ENCODE measurements at places on chromosomes 6 and 20.

DNA sequence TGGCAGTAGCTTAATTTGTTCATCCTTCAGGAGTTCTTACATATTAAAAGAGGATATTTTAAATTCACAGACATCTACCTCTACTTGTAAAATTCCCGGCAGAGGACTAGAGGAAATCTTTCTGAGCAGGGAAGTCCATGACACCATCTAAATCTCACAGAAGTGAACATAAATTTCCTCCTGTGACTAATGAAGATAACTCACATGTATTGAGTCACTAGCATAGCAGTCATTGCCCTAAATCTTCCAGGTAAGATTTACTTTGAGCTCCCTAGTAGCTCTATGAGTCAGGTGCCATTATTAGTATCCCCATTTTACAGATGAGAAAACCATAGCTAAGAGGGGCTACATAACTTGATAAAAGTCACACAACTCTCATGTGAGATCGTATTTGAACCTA lies 1058.6 kb upstream of the FLRT3 start:
- DNase-seq: no peak

DNA sequence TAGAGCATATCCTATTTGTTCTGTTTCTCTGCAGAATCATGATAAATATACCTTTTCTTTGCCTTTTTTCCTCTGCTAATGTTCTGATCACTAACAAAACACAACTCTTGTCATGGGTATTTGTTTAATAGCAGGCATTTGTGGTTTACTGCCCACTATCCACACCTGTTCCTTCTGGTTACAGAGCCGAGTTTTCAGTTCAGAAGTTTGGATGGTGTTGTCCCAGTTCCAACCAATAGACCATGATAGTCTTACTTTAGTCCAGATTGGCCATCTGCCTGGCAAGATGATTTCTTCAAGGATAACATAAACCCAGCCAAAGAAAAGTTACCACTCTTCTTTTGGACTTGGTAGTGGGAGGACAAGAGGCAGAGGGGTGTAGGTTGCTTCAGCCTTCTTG lies 211.2 kb downstream of the TFAP2A start:
- DNase-seq: no peak

- DNase-seq: no peak
These were observed 1295.6 kb upstream of the CITED2 start for GRCh38 chr6:140670021-140670420.

DNA sequence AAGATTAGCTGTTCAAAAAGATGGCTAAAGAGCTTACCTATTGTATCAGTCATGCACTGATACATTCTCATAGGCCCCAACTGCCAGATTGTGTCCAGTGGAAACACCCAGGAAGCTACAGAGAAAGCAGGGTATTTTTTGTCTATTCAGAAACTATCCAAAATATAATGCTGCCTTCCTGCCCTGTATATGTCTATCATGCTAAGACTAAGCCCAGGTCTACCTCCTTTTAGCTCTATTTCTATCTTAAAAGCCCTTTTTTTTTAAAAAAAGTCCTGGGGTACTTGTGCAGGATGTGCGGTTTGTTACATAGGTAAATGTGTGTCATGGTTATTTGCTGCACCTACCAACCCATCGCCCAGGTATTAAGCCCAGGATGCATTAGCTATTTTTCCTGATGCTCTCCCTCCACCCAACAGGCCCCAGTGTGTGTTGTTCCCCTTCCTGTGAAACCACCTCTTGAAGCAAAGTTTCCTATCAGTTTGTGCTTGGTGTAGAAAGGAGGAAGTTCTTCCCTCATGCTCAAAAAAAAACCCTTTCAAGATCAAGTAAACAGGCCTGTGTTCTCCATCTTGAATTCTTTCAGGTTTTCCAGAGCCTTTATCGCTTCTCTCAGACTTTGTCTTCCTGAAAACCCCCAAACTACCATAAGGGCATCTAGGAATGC lies 514 bp downstream of the DEFB129 start:
- DNase-seq: no peak

DNA sequence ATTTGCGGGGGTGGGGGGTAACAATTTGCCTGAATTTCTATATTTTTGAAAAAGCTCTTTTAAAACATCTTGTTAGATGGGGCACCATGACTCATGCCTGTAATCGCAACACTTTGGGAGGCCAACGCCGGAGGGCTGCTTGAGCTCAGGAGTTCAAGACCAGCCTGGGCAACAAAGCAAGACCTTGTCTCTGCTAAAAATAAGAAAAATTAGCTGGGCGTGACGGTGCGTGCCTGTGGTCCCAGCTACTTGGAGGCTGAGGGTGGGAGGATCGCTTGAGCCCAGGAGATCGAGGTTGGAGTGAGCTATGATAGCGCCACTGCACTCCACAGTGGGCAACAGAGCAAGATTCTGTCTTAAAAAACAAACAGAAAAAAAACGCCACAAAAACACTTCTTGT lies 41.5 kb upstream of the TIAM2 start:
- DNase-seq: no peak

DNA sequence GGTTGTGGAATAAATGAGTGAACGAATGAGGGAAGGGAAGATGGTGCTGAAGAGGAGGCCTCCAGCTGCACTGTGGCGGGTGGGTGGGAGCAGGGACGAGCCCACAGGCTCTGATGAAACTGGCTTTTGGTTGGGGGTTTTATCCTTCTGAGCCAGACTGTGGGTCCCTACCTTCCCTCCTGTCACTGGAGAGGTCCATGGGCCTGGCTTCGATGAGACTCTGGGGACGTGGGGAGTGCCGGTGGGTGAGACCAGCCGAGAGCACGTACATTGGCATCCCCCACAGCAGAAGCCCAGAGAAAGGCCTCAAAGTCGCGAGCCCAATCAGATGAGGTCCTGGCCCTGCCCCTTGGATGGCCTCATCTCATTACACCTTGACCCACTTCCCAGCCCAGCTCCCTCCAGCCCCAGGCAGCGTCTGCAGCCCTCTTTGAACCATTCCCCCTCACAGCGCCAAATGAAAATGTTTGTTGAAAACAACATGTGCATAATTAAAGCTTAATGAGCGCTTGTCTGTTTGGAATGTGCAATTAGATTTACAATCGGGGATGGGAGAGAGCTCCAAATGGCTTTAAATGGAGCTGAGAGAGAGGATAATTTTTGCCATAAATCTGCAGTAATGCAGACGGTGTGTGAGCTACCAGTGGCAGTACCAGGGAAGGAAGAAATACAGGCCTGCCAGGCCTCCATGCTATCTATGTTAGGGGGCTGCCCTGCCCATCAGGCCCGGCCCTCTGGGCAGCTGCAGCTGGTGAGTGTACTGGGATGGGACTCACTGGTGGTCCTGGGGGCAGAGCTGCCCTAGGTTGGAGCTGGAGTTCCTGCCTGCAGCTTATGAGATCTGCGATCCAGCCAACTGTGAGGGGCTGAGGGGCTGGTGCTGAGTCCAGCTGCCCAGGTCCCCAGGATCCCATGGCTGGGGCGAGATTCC lies 47.2 kb downstream of the TOX2 start:
- no peak for DNase-seq

DNA sequence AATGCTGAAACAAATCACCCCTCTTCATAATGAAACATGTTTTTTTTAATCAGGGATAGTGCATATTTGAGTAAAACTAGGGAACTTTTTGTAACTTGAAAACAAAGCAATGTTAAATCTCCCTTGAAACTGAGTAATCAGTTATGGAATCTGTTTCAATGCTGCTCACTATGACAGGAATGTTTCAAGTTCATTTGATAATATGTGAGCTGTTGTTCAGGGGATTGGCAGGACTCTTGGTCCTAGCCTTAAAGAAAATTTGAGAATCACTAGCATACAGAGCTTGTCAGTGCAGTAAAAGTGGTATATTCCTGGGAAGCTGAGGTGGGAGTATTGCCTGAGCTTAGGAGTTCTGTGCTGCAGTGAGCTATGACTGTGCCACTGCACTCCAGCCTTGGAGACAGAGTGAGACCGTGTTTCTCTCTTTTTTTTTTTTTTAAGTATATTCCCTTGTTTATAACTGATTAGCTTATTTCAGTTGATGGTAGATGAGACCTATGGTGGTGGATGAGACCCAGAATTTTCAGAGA lies 21.6 kb upstream of the CALHM6 start:
- DNase-seq: no peak

GRCh38 chr6:151181706-151182363 lies 57.9 kb upstream of the AKAP12 start:
- no peak for DNase-seq

- DNase-seq: no peak
These were observed 7.8 kb upstream of the MTG2 start for GRCh38 chr20:62174870-62175624.

GRCh38 chr6:4242601-4243000 lies 107.2 kb upstream of the ECI2 start:
- DNase-seq: no peak

DNA sequence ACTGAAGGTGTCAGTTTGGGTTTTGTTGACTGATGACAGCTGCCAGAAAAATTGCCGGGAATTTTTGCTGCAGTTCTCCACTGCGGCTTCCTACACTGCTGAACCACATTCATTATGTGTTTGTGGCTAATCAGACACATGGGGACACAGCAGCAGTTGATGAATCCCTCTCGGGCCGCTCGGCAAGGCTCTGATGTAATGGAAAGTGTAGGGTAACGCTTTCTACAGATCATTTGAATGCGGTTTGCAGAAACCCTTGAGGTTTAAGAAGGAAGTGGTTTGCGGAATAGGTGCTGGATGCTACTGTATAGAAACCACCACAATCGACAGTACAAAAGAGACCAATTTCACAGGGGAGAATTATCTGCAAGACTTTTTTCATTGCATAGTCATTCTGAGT lies 138.7 kb upstream of the SASH1 start:
- no peak for DNase-seq

- no peak for DNase-seq
These were observed 20.4 kb downstream of the GTF2H5 start for GRCh38 chr6:158188591-158188990.

DNA sequence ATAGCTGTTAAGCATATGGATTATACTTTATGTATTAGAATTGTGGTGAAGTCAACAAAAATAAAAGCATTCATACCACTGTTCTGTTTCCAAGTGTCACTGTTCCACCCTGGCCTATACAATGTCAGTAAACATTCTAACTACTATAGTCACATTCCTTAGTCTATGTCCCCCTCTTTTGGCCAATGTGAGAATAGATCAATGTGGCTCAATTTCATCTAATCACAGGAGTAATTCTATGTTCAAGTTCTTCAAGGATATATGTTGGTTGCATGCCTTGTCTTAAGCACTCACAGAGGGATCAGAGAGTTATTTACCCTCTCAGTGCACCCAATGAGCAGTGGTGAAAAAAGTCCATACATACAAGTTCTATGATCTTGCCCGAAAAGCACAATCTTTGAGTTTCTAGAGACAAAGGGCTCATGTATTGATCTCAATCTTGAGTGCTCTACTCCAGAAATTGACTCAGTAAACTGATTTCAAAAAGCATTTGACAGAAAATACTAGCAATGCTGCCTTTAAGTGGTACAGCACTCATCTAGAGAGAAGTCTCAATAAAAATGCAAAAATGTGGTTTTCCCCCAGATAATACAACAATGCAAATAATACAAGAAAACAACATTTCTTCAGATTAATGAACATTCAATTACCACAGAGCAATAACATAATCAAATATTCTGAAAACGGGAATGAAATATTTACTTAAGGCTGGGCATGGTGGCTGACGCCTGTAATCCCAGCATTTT lies 16.5 kb downstream of the SMLR1 start:
- DNase-seq: no peak

DNA sequence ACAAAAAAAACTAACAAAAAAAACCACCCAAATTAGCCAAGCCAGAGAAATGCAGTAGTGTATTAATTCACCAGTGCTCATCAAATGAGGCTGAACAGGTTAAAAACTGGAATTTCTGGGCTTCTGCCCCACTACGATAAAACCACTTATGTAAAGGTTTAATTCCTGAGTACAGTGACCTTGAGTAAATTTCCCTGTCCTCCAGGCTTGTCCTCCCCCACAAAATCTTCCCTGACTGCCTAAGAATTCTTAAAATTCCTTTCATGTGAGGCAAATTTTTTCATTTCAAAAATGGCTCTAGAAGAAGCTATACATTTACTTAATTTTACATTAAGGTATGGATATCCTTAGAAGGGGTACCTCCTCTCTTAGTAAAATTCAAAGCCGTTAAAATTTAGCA lies 80.1 kb upstream of the ID4 start:
- DNase-seq: no peak

DNA sequence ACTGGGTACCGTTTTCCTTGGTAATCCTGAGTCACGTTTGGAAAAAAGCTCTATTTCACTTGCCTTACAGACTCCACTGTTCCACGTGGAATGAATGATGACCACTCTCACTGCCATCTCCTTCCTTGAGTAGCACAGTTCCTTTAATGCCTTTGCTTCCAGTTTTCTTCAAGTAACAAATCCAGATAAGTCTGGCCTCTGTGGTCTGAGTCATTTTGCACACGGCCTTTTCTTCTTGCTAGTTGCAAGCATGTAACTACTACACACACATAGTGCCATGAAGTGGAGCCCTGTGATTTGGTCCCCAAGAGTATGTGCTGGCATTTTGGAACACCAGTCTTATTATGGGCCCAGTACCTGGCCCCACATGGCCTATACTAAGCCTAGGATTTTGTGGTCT lies 182.8 kb downstream of the SASH1 start:
- no peak for DNase-seq

DNA sequence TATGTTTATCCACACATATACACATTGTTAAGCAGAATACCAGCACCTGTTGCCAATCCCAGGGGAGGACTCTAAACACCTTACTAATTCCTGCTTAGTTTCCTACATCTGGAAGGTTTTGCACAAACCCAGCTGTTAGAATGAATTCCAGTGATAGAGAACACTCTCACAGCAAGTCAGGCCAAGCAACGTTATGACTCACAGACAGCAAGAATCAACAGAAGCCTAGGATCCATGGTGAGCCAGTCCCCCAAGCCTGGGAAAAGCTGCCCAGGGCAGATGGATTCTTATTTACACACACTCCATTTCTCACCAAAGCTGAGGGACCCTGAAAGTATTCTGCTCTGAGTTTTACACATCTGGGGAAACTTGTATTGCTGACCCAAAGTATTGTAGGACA lies 291.7 kb downstream of the SLC35F1 start:
- DNase-seq: no peak

GRCh38 chr6:128725271-128726233 lies 157.4 kb upstream of the LAMA2 start:
- no peak for DNase-seq

- DNase-seq: no peak
These were observed 391.4 kb upstream of the CITED2 start for GRCh38 chr6:139765825-139766285.

- DNase-seq: no peak
These were observed 457.0 kb downstream of the EPM2A start for GRCh38 chr6:145278163-145278807.

- DNase-seq: no peak
These were observed 4.6 kb upstream of the DSTN start for GRCh38 chr20:17565169-17565845.
